T-helper 1 cell treated with Interleukin-12 subunit alpha and Interleukin-12 subunit beta and Interleukin-4 antibody, amounts not matched to agents 30 ng/mL and 1 ng/mL, for 36 hours (primary cell): ENCODE measurements at places on chromosomes 1 and 21. TPM values are rescaled to one million over a fixed set of nuclear protein-coding genes. Genes with fewer than 3 reads are reported as not detected.

Gene C1orf210
- not detected in 2 replicates for total RNA-seq

Gene HUNK
- not detected in 2 replicates for total RNA-seq

Gene SYCP1
- total RNA-seq: not detected in 2 replicates

Gene AVPR1B
- total RNA-seq: not detected in 2 replicates

Gene S100A2
- 0.78 TPM in 1 of 2 replicates, not detected in the other for total RNA-seq

Gene TMEM54
- total RNA-seq: 0.85 and 2.3 TPM in 2 replicates

Gene SYT11
- 38.3 and 38.8 TPM in 2 replicates for total RNA-seq
